Stimulated activated CD8-positive, alpha-beta memory T cell treated with anti-CD3 and anti-CD28 coated beads, Interleukin-7, amount 100 ng/mL, for 1 hour (primary cell): ENCODE measurements at places on chromosomes 3 and 15.

GRCh38 chr15:74815121-74815934 lies 2.7 kb downstream of the LMAN1L start:
- no peak for DNase-seq

DNA sequence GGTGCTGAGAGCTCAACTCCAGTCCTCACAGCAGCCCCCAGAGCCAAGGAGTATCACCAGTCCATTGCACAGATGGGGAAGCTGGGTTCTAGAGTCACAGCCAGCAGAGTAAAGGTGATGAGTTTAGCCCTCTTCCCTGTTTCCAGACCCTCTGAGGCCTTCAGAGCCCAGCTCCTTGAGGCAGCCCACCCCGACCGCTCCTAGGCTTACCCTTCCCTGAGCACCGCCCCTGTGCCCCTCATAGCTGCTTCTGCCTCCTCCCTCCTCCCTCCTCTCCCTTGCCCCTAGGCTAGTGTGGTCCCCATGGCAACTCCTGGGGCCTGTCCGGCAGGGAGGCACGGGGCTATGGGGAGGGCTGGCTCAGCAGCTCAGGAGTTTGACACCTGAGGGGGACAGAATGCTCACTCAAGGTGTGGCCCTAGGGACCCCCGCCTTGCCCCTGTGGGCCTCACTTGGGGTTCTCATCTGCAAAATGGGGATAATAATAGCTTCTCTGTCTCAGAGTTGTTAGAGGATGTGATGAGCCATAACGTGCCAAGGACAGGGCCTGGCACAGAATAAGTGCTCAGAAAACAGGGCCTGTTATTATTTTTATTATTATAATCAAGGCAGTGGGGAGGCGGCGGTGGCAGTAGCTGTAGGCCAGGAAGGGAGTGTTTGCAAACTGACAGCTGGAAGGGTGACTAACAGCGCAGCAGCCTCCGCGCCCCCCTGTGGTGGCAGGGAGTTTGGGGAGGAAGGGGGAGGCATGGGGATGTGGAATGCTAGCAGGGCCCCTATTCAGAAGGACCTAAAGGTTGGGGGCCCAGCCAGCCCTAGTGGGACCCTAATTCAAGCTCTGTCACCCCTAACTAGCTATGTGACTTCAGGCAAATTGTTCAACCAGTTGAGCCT lies 11.5 kb downstream of the CSK start:
- DNase-seq, result no peak

DNA sequence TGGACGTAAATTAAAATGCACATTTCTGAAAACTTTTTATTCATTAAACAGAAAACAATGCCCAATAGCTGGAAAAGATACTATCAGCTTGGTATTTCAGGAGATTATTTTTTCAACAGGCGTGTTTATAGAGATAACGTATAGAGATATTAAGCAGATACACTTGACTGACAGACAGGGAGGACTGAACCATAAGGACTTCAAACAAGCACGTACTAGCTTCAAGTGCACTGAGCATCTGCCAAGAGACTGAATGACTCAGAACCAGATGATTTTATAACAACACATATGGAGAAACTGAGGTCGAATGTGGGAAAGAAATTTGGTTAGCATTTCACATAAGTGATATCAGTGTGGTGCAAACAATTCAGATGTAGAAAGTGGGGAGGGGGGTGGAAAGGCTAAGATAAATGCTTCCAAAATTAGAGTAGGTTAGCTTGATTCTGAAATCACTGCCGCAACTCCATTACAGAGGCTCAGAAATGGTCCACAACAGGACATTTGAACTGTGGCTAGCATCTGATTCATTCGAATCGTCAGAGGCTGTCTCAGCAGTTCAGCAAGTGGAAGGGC lies 103.5 kb downstream of the SEMA6D start:
- no peak for DNase-seq

GRCh38 chr3:58490860-58491501 lies 915 bp upstream of the KCTD6 start:
- DNase-seq, result no peak

DNA sequence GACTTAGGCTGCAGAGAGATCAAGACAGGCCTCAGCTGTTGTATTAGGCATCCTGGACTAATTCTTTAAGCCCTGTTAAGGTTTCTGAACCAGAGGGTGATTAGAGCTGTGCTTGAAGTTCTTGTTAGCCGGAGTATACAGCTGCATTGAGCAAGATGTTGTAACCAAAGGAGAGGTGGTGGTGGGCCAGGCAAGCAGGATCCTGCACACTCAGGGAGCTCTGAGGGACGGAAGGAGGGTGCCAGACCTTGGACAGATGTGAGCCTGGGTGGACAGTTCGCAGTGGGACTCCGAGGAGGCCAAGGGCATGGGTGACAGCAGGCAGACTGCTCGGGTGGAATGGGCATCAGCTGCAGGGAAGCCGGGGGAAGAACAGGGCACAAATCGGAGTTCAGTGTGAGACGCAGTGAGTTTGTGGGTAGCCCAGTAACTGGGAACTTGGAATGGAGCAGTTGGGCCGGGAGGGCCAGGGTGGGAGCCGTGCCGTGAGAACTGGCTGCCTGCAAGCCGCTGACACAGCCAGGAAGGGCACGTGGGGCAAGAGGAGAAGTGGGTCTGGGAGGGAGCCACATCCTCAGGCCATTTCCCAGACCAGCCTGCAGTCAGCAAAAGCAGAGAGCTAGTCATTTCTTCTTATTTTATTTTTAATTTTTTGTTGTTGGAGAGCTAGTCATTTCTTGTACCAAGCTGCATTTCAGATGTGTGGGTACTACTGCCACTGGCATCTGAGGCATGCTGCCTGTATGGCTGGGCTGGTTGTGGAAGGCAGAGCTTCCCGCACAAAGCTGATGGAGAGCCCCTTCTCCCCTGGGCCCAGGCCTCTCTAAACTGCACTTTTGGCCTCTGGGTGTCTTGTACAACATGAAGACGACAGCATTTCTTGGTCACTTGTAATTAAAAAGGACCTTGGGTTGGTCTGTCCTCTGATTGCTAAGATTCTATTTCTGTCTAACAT lies 61.0 kb downstream of the PGPEP1L start:
- DNase-seq, result no peak
